ENCODE measurements at places on chromosomes 1 and 21.
A peak's percentile ranks its signal among the peaks of the same experiment; 100 is the strongest.

- DNase-seq: peak; percentile 71
Measured at GRCh38 chr1:154352581-154353459, 27.5 kb downstream of the ATP8B2 start.

DNA sequence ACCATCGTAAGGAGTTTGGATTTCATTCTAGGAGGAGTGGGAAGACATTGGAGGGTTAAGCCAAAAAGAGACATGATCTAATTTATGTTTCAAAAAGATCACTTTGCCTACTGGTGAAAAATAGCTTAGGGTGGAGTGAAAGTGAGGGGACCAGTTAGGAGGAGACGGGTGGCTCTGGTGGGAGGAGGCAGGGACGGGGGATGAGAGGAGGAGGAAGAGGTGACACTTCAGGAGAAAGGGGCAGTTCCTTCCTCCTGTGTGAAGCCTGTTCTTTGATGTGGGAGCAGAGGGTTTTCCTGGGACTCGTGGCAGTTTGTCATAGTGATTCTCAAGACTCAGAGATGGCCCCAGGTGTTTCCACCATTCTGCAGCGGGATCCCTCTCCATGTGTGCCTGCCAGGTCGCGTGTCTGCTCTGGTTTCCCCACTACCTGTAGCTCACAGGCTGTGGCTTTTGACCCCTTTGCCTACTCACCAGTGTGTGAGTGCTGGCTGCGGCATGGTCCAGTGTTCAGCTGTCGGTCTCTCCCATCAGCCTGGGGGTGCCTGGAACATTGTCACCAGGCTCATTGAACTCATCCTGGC is 102.4 kb downstream of the CNIH3 start:
- no peak for DNase-seq

DNA sequence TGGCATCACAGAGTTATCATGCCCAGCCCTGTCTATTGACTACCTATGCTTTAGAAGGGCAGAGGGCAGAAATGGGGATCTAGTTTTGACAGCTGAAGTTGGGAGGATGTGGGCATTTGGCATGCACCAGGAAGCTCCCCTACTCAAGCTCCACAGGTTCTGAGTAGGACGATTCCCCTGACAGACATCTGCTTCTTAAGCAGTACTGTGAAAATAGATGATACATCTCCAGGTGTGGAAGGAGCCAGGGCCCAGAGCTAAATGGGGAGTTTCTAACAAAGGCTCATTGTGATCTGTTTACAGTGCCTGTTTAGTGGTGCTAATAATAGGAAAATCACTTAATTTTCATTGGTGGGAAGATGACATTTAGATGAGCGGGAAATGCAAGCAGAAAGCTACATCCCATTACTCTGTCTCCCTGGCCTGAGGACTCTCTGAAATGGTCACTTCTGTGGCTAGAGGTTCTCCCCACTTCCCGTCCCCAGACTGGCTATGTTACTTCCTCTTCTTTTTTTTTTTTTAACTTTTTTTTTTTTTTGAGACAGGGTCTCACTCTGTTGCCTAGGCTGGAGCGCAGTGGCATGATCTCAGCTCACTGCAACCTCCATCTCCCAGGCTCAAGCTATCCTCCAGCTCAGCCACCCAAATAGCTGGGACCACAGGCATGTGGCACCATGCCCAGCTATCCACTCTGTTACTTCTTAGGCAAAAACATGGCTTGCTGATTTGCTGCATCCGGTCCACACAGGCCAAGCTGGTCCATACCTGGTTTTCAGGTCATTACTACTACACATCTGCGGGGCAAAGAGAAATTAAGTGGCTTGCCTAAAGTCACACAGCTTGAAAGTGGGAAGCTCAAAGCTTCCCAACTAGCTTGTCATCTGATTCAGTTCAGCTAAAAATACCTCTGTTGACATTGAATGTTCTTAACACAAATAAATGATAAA is 23.2 kb upstream of the CNIH3 start:
- no peak for DNase-seq

DNA sequence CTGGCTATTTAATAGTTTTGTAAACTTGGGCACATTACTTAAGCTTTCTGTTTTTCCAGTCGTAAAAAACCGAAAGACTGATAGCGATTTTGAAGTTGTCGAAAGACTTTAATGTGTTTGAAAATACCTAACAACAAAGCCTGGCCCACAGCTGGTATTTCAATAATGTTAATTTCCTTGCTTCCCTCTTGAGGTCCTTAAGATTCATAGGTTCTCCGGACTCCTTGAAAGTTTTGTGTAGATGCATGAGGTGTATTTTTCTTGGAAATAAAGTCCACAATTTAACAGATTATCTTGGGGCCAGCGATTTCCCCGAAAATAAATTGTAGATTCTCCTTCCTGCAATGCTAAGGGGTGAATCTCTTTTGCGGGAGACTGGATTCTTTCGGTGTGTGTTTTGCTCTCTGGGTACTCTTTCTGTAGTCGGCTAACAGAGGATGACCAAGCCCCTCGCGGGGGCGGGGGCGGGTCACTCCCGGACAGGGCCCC is 735 bp upstream of the YTHDF2 start:
- no peak for DNase-seq

DNA sequence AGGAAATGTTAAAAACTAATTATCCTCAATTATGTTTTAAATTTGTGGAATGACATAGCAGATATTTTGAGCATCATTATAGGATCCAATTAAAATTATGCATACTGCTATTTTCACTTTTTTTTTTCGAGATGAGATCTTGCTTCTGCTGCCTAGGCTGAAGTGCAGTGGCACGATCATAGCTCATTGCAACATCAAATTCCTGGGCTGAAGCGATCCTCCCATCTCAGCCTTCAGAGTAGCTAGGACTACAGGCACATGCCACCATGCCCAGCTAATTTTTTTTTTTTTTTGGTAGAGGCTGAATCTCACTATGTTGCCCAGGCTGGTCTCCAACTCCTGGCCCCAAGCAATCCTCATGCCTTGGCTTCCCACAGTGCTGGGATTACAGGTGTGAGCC is 11.3 kb upstream of the SLC1A7 start:
- DNase-seq: no peak

DNA sequence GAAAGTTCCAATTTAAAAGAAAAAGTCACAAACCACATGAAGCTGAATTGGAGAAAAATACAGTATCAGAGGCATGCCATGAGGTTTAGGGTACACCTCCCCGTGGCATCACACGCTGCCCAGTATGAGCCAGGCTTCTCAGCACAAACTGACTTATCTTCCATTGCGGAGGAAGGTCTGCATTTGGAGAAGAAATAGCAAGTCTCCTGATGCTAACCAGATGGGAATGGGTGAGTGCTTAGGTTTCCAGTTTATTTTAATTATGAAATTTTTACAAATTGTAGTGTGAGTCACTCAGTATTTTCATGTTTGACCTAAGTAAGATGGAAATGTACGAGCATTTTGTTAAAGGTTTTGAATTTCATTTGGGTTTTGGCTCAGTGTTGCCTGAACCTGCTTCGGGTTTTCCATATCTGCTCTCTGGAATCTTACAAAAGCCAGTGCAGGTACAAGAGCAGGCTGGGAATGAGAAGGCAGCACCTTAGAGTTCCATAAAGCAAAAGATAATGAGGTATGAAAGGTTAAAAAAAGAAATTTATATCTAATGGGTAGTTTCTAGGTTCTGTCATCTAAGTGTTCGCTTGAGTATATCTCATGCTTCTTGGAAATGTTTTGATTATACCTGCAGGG is 213.9 kb downstream of the PATJ start:
- no peak for DNase-seq

- no peak for DNase-seq
Measured at GRCh38 chr21:15144026-15144425, 79.2 kb upstream of the NRIP1 start.

GRCh38 chr1:65477414-65478378 is 57.2 kb downstream of the LEPR start:
- no peak for DNase-seq

- DNase-seq: no peak
Measured at GRCh38 chr1:230986976-230987375, 8.1 kb downstream of the ARV1 start.

GRCh38 chr1:22509815-22510214 is 53.5 kb upstream of the EPHA8 start:
- no peak for DNase-seq

DNA sequence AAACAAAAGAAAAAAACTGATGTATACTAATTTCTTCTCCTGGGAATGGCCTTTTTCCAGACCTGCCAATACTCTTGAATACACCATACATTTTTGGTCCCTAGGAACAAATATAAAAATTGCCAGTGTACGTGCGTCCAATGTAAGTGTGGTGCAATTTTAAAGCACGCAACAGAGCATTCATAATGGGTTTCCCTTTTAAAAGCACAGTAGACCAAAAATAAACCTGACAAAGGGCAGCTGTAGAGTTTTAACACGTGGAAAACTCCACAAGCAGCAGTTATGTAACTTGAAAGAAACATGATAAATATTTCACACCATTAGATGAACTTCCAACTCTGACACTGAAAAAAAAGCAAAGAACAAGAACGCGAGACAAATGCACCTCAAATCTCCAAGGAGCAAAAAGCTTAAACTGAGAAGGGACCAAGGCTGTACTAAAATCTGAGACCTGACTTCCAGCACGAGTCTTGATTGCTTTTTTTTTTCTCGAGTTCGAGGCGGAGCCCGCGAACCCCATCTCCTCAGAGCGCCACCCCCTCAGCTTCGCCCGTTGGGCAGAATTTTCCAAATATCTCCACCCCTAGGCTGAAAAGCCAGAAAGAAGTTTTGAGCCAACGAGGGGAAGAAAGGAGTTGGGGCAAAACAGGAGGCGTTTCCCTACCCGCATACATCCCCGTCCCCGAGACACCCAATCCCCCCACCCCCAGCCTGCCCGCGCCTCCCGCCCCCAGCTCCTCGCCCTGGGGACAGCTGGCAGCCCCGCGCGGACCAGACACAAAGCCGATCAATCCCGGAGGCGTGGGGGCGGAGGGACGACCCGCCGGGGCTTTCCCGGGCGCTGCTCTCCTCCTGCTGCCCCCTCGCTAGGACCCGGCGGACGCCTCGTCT is at the start of gene JAM2:
TSS of gene JAM2 (plus strand) at position 599 of the 891 bp plus-strand sequence. CDS start 564 bp downstream, outside the sequence.
- DNase-seq: peak; percentile 47

GRCh38 chr1:89576013-89576412 is 51.4 kb downstream of the LRRC8B start:
- no peak for DNase-seq

DNA sequence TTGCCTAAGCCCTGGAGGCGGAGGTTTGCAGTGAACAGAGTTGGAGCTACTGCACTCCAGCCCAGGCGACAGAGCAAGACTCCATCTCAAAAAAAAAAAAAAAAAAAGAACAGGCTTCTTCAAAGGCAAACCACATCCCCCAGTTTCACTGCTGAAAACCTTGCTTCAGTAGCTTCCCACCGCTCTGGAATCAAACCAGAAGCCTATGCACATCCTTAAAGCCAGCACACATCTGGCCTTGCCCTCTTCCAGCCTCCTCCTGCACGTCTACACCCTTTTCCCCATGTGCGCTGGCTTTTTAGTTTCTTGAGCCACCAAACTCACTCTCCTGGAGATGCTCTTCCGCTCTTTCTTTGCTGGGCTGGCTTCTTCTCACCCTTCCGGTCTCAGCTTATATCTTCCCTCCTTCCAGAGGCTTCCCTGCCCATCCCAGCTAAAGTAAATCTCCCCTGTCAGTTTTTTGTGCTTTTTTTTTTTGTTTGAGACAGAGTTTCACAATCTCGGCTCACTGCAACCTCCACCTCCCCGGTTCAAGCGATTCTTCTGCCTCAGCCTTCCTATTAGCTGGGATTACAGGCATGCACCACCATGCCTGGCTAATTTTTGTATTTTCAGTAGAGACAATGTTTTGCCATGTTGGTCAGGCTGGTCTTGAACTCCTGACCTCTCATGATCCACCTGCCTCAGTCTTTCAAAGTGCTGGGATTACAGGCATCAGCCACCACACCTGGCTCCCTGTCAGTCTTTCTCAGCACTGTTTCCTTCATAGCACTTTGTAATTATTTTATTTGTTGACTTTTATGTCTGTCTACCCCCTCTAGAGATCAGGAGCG is 42.0 kb upstream of the ID3 start:
- no peak for DNase-seq

- no peak for DNase-seq
Measured at GRCh38 chr21:15370462-15370975, 305.7 kb upstream of the NRIP1 start.

DNA sequence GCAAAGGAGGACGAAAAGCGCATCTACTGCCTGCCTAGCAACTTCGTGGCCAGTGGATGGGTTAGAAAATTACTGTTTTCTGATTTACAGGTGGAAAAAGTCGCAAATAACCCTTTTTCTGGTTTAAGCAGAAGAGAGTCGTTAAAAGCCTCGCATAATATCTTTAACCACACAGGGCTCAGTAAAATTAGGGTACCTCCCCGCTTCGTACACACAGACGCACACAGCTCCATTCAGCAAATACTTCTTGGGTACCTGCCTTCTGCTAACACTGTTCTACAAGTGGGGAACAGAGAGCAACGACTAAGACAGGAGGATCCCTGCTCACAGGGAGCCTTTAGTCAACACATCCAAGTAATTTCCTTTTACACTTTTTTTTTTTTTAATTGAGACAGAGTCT is 704 bp downstream of the ALG6 start:
- no peak for DNase-seq

DNA sequence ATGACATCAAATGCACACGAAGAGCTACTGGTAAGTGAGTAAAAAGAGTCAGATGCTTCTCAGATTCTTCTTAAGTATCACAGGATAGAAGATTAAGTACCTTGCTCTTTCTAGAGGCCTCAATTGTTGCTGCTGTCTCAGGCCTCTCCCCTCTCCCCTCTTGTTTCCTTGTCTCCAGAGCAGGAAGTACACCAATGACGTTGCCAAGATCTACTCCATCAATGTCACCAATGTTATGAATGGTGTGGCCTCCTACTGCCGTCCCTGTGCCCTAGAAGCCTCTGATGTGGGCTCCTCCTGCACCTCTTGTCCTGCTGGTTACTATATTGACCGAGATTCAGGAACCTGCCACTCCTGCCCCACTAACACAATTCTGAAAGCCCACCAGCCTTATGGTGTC is 21.3 kb upstream of the SARS1 start:
- no peak for DNase-seq

DNA sequence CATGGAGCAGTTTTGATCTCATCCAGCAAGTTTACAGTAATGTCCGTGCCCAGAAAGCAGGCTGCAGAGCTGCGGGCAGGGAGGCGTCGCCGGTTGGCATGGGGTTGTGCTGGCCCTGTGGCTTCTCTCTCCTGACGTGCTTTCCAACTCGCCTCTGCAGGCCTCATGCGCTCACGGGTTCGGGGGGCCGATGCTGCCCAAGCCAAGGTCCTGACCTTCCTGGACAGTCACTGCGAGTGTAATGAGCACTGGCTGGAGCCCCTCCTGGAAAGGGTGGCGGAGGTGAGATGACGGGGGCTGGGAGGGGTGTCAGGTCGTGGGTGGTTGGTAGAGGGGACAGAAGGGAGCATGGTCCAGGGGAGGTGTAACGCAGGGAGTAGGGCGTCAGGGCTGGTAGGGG is 176.1 kb downstream of the GALNT2 start:
- DNase-seq: no peak

DNA sequence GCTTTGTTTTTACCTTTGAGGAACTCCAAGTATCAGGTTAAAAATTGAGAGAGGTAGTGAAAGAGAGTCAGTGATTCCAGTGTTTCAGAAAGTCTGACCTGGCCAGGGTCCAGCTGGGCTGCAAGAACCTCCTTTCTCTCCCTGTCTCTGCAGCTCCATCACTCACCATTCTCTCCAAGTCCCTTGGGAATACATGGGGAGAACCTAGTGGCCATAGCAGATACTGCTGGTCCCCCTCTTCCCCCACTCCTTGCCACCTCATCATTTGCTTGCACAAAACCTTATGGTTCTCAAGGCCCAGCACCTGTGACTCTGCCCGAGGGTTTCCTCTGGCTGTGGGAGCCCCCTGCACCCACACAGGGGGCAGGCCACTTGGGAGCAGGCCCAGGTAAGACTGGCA is 279.5 kb downstream of the KIF26B start:
- DNase-seq: no peak
